ENCODE measurements at places on chromosomes 2 and 18. TPM values are rescaled to one million over a fixed set of nuclear protein-coding genes. Genes with fewer than 3 reads are reported as not detected.
A peak's percentile ranks its signal among the peaks of the same experiment; 100 is the strongest.

DNA sequence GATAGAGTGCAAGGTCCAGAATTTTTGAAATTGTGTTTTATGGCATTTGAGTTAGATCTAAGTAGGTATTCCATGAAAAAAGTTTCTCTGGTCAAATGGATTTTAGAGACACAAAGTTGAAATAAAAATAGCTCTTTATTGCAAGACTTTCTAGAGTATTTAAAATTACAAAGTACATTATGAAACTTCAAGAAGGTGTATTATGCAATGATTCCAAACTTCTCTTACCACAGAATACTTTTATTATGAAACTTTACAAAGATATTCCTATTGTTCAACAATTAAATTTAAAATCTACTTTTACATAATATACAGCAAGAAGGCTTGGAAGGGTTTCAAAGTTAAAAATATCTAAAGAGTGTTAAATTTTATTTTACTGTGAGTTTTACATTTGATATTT is 65.9 kb downstream of the CALCRL start:
- no peak for DNase-seq

DNA sequence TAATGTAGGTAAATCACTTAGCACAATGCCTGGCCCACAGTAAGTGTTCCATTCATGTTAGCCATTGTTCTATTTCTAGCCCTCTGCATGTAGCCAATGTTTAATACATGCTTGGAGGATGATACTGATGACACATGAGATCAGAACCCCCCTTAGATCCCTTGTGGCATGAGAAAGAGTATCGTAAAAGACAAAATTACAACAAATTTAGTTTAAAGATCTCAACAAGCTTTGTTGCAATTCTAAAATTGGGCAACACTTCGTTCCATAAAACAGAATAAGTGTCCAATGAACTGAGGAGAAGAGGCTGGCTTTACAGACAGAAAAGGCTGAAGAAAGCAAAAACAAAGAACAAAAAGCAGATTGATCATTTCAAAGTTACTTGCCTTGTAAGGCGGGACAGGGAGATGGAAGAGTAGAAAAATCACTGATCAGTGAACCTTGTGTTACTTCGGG is 148.7 kb upstream of the SLC1A4 start:
- no peak for DNase-seq

- no peak for DNase-seq
Observed at GRCh38 chr2:118580651-118581050, 266.8 kb downstream of the EN1 start.

DNA sequence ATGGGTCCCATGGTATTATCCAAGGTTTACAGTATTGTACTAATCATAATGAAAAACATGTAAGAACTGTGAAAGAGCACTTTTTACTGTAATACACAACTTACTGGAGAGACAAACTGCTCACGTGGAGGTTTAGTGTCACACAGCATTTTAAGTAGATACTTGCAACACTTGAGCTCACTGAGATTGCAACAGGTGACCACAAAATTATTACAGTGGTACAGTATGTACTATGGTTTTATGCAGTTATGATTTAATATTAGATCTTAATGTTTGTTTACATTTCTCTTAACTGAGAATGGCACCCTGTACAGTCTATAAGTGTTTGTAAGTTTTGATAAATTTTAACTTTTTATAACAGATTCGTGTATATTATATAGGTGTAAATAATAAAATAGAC is 118.6 kb upstream of the SKOR2 start:
- DNase-seq: no peak

DNA sequence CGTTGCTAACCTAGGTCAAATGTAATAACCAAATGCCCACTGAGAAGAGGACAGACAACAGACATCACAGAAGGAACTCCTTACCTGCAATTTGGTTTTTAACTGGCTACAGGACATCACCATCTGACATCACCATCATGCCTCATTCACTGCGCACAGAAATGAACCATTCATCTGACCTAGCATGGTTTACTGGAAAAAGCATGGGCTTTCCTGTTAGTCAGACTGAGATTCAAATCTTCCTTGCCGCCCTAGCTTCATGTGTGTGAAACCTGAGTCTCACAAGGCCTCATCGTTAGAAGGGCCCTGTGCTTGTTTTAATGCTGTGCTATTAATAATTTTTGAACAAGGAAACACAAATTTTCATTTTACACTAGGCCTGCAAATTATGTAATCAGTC is 1.1 kb upstream of the HIBCH start:
- no peak for DNase-seq

- DNase-seq: no peak
Observed at GRCh38 chr2:219168932-219169331, 897 bp downstream of the SLC23A3 start.

GRCh38 chr2:112658839-112659667 is 13.3 kb downstream of the SLC20A1 start:
- no peak for DNase-seq

DNA sequence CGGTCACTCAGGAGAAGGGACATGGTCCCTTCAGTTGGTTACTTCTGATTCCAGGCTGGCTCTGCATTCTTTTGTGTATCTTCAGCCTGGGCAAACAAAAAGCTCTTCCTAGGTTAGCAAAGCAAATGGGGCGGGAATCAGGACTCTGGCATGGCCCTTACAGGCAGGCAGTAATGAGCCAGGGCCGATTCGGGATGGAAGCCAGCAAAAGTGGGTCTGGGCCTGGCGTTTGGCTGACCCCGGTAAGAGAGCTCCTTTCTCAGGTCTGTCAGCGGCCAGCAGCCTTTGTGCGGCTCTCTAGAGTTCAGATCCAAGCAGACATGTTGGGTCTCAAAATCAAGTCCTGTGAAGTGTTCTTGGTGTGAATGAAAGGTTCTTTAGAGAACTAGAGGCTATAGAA is 81.5 kb upstream of the EML6 start:
- DNase-seq: no peak

GRCh38 chr2:159518321-159519005 is 97.9 kb downstream of the BAZ2B start:
- no peak for DNase-seq

- DNase-seq: no peak
Observed at GRCh38 chr18:74654638-74655037, 57.0 kb downstream of the ZNF407 start.

- no peak for DNase-seq
Observed at GRCh38 chr2:82652117-82652516, 1807.0 kb downstream of the SUCLG1 start.

- DNase-seq: no peak
Observed at GRCh38 chr2:127560201-127560930, 24.9 kb downstream of the MYO7B start.

DNA sequence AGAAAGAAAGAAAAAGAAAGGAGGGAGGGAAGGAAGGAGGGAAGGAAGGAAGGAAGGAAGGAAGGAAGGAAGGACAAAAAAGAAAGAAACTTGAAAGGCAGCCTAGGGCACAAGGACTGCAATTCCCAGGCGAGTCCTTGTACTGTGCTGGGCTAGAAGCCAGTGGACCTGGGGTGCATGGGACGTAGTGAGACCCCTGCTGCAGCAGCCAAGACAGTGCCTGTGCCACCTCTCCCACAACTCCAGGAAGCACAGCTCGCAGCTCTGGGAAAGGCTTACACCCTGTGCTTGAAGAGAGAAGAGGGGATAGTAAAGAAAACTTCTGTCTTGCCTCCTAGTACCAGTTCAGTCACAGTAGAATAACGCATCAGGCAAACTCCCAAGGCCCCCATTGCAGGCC is 227.9 kb upstream of the CDH7 start:
- DNase-seq: no peak

GRCh38 chr18:5462227-5462626 is 81.6 kb downstream of the EPB41L3 start:
- no peak for DNase-seq

DNA sequence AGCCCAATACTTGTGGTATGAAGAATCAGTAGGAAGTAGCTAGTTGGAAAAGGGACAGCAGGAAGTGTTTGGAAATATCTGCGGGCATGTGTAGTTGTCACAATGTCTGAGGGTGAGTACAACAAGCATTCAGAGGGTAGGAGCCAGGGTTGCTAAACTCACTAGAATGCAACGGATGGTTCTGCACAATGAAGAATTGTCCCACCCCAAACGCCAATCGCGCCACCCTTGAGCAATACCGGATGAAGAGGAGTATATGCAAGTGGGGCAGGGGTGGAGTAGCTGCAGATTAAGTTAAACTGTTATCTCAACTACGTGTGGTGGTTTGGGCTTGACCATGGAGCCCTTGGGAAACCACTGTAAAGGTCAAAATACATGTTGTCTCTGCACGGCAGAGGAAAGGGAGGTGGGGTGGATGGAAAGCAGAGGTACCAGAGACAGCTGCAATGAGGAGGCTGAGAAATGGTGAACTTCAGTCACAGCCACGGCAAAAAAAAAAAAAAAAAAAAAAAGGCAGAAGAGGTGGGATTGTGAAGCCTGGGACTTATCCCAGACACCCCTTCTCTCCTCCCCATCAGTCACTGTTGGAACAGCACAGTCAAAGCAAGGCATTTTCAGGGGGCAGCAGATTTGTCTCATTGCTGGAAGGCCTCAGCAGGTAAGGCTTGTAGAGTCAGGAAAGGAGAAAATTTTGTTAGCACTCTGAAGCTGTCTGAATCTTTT is 5.2 kb downstream of the CCL20 start:
- DNase-seq: peak; percentile 40

DNA sequence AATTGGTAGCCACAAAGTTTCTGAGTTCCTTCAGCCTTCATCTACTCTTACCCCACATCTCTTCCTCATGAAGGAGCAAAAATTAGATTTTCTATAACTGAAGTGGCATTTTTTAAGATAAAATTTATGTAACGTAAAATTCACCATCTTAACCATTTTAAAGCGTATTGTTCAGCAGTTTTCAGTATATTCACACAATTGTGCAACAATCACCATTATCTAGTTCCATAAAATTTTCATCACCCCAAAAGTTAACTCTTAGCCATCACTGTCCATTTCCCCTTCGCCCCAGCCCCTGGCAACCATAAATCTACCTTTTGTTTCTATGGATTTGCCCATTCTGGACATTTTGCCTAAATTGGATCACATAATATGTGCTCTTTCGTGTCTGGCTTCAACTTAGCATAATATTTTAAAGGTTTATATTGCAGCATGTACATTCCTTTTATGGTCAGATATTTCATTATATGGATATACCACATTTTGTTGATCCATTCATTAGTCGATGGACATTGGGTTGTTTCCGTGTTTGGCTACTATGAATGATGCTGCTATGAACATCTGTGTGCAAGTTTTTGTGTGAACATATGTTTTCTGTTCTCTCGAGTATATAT is 44.6 kb downstream of the ATIC start:
- no peak for DNase-seq

DNA sequence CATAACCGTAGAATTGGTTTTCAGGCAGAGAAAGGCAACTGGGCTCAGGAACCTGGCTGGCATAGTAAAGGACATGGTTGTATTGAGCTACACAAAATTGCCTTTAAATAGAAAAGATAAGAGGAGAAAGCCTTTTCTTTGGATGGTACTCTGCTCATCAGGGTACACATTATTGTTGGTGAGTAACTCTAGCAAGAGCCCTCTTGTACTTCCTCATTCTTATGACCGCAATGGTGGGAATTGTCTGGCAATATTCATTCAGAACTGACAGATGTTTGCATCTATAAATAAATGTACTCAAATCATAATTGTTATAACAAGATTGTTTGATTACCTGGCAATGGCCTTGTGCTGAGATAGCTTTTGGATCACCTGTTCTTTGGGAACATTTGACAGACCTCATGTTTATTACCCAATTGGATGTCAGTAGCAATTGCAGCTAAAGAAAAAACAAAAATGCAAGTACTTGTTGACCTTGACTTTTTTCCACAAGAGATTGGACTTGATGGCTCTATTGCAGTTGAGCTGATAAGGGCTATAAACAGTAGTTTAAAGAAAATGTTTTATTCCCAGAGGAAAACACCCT is 43.9 kb downstream of the MEIS1 start:
- DNase-seq: no peak

GRCh38 chr18:76259096-76259495 is 235.9 kb downstream of the ZNF516 start:
- DNase-seq: no peak

GRCh38 chr2:15832030-15832709 is 108.2 kb upstream of the MYCN start:
- no peak for DNase-seq

DNA sequence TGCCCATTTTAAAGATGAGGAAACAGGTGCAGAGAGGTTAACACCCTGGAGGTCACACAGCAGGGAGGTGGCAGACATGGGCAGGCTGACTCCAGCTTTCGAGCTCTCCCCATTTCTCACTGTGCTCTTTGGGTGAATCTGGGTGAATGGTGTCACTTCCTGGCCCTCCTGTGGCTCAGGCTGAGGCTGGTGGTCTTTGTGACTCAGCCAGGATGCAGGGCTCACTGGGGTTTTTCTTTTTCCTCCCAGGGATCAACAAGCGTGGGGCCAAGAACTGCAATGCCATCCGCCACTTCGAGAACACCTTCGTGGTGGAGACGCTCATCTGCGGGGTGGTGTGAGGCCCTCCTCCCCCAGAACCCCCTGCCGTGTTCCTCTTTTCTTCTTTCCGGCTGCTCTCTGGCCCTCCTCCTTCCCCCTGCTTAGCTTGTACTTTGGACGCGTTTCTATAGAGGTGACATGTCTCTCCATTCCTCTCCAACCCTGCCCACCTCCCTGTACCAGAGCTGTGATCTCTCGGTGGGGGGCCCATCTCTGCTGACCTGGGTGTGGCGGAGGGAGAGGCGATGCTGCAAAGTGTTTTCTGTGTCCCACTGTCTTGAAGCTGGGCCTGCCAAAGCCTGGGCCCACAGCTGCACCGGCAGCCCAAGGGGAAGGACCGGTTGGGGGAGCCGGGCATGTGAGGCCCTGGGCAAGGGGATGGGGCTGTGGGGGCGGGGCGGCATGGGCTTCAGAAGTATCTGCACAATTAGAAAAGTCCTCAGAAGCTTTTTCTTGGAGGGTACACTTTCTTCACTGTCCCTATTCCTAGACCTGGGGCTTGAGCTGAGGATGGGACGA is 13.2 kb downstream of the ITM2C start:
- no peak for DNase-seq

DNA sequence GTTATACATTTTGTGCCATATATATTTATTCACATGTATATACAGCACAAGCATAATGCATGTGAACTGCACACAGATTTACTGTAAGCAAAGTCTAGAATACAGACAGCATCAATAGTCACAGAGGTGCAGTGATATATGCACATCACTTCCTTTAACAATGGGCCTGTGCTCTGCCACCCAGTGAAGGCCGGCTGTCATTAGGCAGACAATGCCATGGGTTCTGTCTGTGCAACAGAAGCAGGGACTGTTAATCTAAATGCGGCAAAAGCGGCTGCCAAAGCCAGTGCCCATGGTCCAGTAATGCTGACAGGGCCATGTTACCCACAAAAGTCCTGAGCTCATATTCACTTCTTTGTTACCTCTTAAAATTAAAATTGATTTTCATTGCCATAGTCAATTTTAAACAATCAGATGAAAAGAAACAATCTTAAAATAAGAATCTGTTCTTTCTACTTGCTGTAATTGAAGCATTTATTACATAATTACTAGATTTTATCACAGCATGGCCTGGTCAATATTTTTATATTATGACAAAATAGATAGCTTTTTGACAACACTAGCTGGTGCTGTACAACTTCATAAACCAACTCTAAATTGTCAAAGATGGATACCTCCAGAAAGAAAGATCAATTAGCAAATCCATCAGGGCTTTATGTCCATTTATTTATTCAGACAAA is 232.0 kb downstream of the STK39 start:
- no peak for DNase-seq

EML6 gene
- polyA plus RNA-seq: 6.1 TPM

ACMSD gene
- polyA plus RNA-seq: 3.6 TPM

CD207 gene
- 0.29 TPM for polyA plus RNA-seq

NYAP2 gene
- polyA plus RNA-seq: 0.23 TPM

TFCP2L1 gene
- 1.1 TPM for polyA plus RNA-seq

CGREF1 gene
- 2.2 TPM for polyA plus RNA-seq

COL3A1 gene
- 6,699 TPM for polyA plus RNA-seq

THAP4 gene
- 59.8 TPM for polyA plus RNA-seq

Data from hepatocyte (in vitro differentiated cells).